Smooth muscle cell of the brain vasculature (primary cell): ENCODE measurements at places on chromosomes 4 and X.
A peak's percentile ranks its signal among the peaks of the same experiment; 100 is the strongest.

GRCh38 chr4:168841000-168841671 is 168.9 kb downstream of the CBR4 start:
- DNase-seq, result no peak

GRCh38 chr4:153335665-153336064 is 8.8 kb upstream of the MND1 start:
- DNase-seq, result no peak

DNA sequence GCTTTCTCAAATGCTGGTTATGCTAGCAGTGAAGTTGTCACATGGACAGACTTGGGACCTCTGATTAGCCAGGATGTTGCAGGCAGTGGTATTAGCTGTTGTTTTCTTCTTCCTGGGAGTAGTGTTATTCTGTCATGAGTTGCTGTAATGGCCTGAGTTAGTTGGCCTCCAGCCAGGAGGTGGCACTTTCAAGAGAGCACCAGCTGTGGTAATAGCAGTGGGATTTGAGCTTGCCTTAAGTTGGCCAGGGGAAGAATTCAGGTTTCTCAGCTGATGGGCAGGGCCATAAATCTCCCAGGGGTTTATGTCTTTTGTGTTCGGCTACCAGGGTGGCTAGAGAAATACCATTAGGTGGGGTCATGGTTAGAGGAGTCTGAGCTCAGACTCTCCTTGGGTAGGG is 132.6 kb downstream of the GLUD2 start:
- DNase-seq, result no peak

- no peak for DNase-seq
Measured at GRCh38 chr4:114423582-114423981, 175.0 kb upstream of the UGT8 start.

- no peak for DNase-seq
Measured at GRCh38 chr4:1584498-1584897, 99.6 kb downstream of the FAM53A start.

DNA sequence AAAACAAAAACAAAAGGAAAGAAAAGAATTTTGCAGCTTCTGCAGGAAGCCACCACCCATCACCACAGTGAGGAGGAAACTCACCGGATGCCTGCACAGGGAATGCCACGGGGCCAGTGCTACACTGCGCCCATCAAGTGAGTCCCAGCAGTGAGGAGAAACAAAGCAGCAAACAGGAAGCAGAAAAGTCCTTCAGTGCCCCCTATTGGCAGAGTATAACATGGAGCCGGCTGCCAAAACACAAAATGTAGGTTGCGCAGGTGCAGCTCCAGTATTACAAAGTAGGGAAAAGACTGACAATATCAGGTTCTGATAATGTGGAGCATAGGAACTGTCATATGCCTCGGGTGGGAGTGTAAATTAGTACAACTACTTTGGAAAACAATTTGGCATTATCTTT is 23.3 kb upstream of the SCML2 start:
- DNase-seq, result no peak

GRCh38 chrX:107117993-107118321 is 665 bp downstream of the RBM41 start:
- DNase-seq, result no peak

DNA sequence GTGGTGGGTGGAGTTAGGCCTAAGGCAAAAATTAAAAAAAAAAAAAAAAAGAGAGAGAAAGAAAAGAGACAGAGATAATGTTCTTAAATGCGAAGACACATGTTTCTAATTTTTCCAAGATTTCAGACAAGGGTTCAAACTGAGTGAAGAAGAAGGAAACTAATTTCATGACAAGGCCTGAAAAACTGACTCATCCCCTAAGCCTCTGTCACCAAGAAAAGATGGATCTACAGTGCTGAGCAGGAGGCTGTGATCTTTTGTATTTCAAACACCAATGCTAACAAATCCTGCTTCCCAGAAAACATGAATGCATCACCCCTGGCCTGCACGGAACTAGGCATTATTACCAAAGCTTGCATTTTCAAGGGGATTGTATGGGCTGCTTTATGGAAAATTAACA is 75.3 kb downstream of the PPARGC1A start:
- DNase-seq, result no peak

- no peak for DNase-seq
Measured at GRCh38 chr4:147732518-147733235, 789 bp downstream of the ARHGAP10 start.

GRCh38 chrX:69063486-69063885 is 101.8 kb downstream of the PJA1 start:
- no peak for DNase-seq

GRCh38 chrX:112798736-112799135 is 41.9 kb downstream of the AMOT start:
- DNase-seq, result no peak

- no peak for DNase-seq
Measured at GRCh38 chrX:154695911-154696675, 42.7 kb upstream of the CTAG2 start.

- DNase-seq, result no peak
Measured at GRCh38 chr4:83931659-83932438, 395.9 kb downstream of the GPAT3 start.

GRCh38 chr4:155640751-155641150 is 25.9 kb upstream of the GUCY1A1 start:
- DNase-seq, result no peak

GRCh38 chr4:8586671-8587468 is 5.7 kb upstream of the CPZ start:
- DNase-seq, result no peak

DNA sequence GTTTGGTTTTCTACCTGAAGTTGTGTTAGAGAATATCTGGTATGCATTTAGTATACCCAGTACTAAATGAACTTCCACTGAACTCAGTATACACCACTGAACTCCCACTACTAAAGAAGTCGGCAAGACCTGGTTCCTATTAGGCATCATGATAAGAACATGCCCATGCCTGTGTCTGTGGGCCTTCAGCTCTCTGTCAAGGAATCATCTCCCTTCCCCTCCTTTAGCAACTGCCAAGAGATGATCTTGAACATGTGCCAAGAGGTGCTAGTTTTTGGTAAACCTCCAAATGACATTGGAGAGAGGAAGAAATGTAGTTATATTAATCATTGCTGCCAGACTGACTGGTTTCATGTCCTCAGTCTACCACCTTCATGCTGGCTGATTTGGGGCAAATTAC is 113.2 kb downstream of the ATP10D start:
- DNase-seq, result no peak

- no peak for DNase-seq
Measured at GRCh38 chr4:4423706-4424498, 37.0 kb downstream of the NSG1 start.

DNA sequence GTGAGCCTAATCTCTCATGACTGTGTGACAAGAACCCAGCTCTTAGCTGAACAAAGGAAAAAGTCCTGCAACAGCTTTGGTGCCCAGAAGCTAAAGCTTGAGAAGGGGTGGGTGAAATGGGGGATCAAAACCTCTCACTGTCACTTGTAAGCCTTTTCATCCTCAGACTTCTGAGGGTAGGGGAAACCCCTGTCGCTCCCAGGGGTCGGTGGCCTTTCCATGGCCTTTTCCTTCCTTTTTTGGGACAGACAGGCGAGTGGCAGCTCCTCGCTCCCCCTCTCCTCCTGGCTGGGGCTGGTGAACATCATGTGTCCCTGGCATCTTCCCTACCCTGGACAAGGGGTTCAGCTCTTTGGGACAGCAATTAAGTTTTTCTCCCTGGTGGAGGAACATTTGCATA is 78.2 kb downstream of the FAM47A start:
- DNase-seq, result no peak

- DNase-seq, result no peak
Measured at GRCh38 chrX:17409566-17410290, 34.7 kb downstream of the NHS start.

GRCh38 chr4:10160281-10160856 is 43.8 kb upstream of the WDR1 start:
- DNase-seq, result no peak

DNA sequence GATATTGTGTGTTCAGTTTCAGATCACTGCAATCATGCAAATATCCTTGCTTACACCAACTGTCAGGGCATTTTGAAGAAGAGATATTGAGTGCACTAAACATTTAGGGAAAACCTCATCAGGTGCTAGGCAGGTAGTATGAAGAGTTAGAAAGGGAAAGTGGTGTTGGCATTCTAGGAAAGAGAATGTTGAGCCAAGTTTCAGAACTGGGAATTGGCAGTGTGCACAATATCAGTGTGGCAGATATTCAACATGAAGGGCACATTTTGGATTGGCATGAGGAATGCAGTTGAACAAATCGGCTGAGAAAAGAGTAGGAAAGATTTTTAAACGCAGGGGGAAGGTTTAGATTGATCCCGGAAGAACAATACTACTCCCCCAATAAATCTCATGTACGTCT is 43.4 kb upstream of the SMAD1 start:
- no peak for DNase-seq

DNA sequence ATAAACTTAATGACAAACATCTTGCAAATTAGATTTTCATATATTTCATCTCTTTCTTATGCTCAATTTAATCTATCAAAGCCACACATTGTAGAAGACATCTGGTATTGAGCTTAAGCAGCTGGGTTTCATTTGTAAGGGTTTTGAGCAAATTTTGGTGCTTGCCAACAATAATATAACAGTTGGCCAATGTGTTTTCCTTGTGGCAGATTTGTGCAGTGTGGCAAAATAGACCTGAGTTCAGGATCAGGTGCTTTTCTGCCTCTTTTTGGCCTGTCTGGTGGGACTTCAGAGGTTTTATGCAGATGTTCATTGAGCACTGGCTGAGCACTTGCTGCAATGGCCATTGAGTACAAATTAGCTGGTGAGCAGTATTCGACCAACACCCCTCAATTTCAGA is 301.9 kb downstream of the BMPR1B start:
- DNase-seq, result peak; percentile 57

DNA sequence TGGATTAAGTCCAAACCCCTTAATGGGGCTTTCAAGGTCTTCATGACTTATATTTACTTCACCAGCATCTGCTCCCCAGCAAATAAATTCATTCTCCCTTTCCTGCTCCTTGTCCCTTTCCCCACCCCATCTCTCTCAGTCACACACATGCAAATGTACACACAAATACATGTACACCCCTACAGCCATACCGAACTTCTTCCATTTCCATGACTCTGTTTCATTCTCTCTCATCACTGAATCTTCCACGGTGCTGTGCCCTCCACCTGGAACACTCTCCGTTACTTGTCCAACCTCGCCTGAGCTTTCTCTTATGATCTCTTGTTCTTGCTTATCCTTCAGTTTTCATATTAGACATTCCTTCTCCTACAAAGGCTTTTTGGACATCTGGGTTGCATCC is 22.0 kb upstream of the RPA4 start:
- no peak for DNase-seq

DNA sequence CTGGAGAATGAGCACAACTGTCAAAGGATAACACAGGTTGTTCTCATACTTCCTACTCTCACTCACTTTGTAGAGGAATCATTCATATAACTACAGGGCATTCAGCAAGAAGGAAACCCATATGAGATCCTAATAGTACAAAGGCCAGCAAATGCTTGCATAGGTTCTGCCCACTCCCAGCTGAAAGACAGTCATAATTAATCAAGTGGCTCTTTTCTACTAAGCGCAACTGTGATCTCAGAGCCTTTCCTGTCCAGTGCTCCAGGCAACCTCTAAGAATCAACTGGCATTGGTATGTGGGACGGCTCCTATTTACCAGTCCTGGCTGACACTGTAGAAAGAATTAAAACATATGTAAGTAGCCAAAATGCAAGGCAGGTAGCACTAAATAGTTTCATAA is 18.9 kb upstream of the MND1 start:
- no peak for DNase-seq

DNA sequence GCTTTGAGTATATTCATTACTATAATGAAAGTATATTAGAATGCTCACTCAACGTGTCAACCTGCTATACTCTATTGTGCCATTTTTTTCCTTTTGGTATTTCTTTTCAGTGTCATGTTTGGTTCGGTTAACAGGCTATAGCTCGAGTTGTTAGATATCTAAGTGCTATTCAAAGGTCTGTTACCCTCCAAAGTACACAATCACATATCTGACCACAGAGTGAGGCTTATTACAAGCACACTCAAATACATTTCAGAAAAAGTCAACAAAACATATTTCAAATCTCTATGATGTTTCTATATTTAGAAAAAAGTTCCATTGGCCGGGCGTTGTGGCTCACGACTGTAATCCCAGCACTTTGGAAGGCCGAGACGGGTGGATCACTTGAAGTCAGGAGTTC is 32.8 kb downstream of the WNK3 start:
- DNase-seq, result no peak

- no peak for DNase-seq
Measured at GRCh38 chrX:107677909-107678308, 49.6 kb downstream of the PRPS1 start.

DNA sequence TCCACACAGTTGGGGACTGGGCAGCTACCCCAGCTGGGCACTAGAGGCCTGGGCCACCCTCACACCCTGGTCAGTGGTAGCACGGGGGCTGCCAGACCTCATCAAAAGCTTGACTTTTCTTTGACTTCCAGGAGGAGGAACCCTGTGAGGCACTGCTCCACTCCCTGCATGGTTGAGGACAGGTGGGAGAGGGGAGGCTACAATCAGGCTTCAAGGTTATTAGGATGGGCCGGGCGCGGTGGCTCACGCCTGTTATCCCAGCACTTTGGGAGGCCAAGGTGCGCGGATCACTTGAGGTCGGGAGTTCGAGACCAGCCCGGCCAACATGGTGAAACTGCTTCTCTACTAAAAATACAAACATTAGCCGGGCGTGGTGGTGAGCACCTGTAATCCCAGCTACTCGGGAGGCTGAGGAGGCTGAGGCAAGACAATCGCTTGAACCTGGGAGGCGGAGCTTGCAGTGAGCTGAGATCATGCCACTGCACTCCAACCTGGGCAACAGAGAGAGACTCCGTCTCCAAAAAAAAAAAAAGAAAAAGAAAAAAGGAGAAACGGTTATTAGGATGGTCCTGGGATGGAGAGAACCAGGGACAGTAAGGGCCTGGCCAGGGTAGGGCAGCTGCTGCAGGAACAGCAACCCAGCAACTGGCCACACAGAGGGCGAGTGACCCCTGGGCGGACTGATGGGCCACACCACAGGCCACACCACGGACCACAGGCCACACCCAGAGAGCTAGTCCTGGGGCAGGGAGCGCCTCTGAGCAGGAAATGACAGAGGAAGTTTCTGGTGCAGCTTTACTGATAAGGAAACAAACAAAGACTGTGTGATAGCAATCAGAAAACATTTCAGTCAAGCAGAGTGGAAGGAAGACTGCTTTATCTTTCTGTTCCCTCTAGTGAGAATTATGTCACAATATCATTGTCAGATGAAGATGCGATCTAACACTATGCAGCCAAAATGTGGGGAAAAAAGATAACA is 20.5 kb upstream of the OPN1LW start:
- no peak for DNase-seq

- DNase-seq, result peak; percentile 45
Measured at GRCh38 chr4:14783011-14783877, 219.0 kb upstream of the CPEB2 start.

GRCh38 chr4:54658252-54659093 is 716 bp downstream of the KIT start:
- no peak for DNase-seq
